ENCODE measurements at places on chromosomes 7 and 10.

- DNase-seq, result no peak
Measured at GRCh38 chr7:112112822-112113255, 93.4 kb downstream of the DOCK4 start.

DNA sequence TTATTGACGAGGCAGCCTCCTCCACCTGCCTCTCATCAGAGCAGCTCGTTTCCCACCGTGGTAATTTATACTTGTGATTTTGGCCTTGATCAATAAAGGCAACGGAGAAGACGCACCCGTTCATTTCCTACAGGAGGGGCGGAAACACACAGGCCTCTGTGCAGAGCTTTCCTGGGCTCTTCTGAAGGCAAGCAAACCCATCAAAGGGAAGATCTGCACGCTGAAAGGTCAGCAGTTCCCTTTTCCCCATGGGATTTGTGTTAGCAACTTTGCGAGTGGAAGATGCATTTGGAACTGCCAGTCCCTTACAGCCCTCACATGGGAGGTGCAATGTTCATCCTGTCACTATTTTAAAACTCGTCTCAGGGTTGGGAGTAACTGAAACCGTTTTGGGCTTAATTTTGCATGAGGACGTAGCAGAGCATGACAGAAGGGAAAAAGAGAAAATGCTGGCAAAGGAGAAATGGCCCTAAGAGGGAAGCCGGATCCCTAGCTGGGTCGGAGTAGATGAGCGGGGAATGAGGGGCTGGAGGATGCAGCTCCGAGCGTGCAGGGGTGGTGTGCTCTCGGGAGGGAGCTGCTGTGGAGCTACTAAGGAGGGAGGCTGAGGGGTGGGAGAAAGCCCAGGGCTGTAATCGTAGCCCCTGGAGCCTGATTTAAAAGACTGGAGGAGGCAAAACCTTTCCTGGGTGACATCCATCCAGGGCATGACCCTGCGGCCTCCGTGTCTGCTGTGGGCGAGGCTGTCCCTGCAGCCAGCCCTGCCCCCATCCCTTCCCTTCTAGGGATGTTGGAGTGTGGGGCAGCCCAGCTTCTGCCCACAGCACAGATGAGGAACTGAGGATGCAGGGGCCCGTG, 111.1 kb upstream of the FAM20C start:
- DNase-seq, result no peak

- DNase-seq, result no peak
Measured at GRCh38 chr10:69123306-69123746, 652 bp upstream of the VPS26A start.

- no peak for DNase-seq
Measured at GRCh38 chr10:131358741-131359442, 47.4 kb upstream of the TCERG1L start.

GRCh38 chr7:96090756-96091155, 231.1 kb downstream of the SLC25A13 start:
- DNase-seq, result no peak

DNA sequence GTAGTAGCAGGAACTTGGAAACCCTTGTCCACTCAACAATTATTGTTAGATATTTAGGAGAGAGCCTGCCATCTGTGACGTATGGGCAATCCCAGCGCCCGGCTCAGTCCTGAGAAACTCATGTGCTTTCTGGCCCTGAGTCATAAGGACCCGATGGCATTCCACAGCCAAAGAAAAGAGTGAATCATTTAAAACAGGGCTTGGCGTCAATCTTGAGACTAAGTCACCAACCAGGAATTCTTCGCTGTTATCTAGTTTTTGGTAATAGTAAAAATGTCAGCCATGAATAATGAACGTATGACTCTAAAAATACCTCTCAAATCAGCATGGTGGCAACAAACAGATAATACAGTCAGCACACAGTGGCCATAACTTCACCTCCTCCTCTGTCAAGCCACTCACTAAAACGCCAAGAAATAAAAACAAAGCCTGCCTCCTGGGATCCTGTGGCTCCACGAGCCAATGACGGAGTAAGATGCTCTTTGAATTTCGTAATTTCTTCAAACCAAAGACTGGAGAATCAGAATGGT, 140.8 kb downstream of the ADAM12 start:
- DNase-seq, result no peak

DNA sequence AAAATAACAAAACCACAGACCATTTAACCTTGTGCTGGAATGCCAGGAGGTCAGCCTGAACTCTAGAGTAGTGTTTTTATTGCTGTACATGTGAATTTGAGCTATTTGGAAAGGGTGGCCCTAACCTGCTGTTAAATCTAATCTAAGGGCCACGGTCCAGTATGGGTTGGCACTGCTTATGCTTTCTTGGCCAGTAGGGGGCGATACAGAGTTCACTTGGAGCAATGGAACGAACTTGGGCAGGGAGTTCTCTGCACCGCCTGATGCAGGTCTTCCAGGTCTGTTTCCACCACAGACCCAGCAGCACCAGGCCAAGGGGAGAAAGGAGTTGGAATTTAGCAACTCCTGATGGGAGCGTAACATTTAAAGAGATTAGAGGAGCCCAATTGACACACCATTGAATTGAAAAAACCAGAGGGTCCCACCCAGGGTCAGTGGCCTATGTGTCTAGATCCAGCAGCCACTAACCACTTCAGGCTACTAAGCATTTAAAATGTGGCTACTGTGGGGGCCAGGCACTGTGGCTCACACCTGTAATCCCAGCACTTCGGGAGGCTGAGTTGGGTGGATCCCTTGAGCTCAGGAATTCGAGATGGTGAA, 75.7 kb upstream of the EFCAB10 start:
- DNase-seq, result peak; percentile 57

DNA sequence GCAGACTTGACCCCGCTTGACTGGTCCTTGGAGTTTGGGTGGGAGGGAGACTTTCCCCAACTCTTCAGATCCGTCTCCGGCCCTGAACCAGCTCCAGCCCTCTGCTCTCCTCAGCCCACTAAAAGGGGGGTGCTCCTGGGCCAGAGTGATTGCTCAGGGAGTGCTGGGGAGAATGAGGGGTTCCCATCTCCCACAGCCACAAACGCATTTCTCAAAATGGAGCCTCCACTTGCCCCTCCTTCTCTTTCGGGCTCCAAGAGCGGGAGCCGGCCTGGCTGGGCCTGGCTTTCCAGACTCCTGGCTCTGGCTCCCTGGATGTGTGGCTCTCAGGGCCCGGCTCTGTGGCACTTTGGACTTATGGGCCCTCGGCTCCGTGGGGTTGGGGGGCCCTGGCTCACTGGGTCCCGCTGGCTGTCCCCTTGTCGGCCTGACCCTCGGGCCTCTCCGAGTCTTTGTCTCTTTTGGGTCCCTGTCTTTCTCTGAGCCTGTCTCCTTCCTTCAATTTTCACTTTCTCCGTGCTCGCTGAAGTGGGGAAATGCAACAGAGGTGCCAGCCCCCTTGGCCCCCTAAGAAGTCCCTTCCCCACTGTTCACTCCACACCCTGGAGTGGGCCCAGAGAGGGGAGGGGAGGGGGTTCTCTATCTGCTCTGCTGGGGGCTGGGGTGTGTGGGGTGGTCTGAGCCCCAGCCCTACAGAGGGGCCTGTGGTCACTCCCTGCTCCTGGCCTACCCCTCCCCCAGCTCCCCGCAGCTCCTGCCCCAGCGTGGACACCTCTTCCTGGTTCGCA, 713 bp downstream of the LZTS2 start:
- DNase-seq, result no peak

GRCh38 chr7:107138696-107139420, 29.9 kb upstream of the HBP1 start:
- no peak for DNase-seq

DNA sequence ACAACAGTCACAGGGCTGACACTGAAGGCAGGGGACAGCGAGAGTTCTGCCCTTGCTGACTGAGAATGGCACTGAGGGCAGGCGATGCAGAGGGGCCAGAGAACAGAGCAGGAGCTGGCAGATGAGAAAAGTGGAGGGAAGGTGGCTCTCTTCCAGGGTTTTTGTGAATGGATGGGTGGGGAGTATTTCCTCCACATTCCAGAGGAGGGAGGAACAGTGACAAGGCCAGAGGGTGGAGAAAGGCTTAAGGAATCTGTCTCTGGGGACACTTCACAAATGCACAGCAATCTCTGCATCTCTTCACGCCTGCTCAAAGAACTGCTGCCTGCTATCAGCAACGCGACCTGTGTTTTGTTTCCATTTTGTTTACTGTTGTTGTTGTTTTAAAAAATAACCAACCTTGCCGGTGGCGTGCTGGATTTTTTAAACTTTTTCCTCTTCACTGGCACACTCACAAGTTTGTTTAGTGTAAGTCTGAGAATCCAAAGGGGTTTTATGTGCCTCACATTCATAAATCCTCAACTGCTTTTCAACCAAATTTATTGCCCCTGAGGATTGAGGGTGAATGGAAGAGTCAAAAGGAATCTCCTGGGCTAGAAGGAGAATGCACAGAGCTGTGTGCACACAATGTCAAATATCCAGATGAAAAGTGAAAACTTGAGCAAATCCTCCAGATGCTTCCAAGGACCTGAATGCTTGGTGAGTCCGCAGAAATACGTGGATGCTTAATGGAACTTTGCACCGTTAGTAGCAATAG, 129.3 kb downstream of the GLI3 start:
- DNase-seq, result no peak

DNA sequence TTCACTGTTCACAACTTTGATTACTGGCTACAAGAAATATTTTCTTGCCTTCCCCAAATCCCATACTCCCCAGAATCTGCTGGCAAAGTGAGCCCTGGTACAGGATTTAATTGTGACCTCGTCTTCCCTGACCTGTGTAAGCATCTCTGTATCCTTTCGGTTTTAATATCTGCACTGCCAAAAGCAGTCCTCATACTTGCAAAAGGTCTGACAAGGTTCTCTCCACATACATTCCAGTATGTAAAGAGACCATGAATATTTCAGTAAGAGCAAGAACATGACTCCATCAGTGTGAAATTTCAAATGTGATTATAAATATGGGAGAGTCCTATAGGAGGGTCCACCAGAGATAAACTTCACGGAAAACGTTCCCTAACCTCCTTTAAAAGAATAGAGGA, 134.0 kb upstream of the TCF7L2 start:
- no peak for DNase-seq

DNA sequence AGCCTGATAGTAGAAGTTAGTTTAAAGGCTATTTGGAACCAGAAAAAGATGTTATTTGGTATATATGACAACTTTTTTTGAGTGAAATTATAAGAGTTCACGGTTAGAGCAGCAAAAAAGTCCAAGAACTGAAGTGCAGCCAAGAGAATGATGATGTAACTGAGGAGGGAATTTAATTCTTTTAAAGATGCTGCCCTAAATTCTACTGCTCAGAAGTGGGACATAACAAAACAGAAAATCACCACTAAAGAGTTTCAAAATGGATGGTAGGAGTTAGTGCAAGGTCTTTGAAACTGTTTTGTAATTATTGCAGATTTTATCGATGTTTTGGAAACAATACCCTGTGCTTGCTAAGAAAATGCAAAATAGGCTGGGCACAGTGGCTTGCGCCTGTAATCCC, 6.5 kb downstream of the SAMD8 start:
- no peak for DNase-seq

DNA sequence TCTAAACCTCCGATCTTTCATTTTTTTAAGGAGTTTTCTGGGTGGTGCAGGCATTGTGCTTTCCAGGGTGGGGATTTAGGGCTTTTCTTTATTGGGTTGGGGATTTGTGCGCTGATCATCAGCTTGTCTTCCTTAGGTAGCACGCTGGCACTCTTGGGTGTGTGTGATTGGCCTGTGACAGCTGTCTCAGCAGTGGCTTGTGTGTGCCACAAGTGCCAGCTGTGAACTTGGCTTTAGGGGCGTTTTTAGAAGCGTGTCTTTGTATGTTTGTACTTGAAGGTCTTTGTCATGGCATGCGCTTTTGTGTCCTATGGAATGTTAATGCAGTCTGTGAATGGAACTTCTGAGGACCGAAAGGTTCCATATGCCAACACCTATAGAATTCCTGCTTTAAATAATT, 788 bp downstream of the AKAP9 start:
- peak; percentile 59 for DNase-seq

- no peak for DNase-seq
Measured at GRCh38 chr10:86632951-86633350, 21.4 kb upstream of the OPN4 start.

DNA sequence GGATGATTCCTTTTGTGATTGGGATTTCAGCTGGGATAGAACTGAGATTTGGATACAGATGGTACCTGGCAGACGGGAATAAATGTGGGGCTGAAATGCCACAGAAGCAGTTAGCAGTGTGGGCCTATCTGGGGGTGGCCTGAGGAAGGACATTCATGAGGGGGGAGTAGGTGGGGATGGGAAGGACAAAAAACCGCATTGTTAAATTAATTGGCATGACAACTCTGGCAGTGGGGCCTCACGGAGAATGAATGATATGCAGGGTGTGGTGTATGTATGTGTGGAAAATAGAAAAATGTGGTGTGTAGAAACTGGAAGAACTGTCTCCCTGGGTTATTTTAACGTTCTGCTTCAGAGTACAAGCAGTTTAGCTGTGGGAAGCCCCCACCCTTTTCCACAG, 17.8 kb downstream of the SDK1 start:
- DNase-seq, result no peak

GRCh38 chr7:134532180-134532953, 5.0 kb downstream of the AKR1B10 start:
- no peak for DNase-seq

- DNase-seq, result no peak
Measured at GRCh38 chr10:65518379-65518778, 1407.5 kb upstream of the LRRTM3 start.

- no peak for DNase-seq
Measured at GRCh38 chr10:94052866-94053791, 59.4 kb downstream of the PLCE1 start.

DNA sequence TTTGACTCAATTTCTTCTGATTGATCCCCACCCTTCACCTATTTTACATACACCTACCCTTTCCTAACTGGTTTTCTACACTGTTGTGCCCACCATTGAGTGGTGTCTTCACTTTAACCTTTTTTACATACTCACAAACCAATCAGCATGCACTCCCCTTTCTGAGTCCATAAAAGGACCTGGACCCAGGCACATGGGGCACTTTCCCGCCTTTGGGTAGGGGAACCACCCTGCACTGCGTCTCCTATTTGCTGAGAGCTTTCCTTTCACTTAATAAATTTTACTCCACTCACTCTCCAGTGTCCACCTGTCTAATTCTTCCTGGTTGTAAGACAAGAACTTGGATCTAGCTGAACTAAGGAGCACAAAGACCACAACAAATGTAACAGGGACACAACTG, 33.8 kb downstream of the ANKMY2 start:
- DNase-seq, result no peak

- DNase-seq, result no peak
Measured at GRCh38 chr7:146647445-146647844, 530.8 kb downstream of the CNTNAP2 start.

DNA sequence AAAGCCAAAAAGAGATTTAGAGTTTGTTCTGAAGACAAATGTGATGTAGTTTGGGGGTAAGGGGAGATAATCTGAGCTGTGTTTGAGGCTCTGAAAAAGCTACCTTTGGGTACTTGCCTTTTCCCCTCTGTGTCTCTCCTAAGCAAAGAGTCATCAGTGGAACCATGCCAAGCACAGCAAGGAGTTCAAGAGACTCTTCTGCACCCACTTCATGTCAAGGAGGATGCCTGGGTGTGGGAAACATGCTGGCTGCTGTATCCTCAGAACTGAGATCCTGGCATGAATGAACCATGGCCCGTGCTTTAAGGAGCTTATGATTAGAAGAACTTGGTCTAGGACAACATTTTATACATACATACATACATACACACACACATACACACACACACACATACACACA, 142.9 kb downstream of the NOC3L start:
- no peak for DNase-seq

GRCh38 chr7:48634116-48634632, 290.2 kb upstream of the CDC14C start:
- DNase-seq, result no peak

- DNase-seq, result no peak
Measured at GRCh38 chr10:22764639-22765038, 50.3 kb upstream of the PIP4K2A start.

GRCh38 chr7:97845622-97846203, 26.5 kb downstream of the ASNS start:
- DNase-seq, result no peak
